ENCODE measurements at places on chromosomes 3 and 15.

GRCh38 chr3:171712171-171712938 is 97.9 kb downstream of the PLD1 start:
- DNase-seq: no peak

GRCh38 chr3:13474776-13475303 is 5.3 kb upstream of the HDAC11 start:
- DNase-seq: no peak

DNA sequence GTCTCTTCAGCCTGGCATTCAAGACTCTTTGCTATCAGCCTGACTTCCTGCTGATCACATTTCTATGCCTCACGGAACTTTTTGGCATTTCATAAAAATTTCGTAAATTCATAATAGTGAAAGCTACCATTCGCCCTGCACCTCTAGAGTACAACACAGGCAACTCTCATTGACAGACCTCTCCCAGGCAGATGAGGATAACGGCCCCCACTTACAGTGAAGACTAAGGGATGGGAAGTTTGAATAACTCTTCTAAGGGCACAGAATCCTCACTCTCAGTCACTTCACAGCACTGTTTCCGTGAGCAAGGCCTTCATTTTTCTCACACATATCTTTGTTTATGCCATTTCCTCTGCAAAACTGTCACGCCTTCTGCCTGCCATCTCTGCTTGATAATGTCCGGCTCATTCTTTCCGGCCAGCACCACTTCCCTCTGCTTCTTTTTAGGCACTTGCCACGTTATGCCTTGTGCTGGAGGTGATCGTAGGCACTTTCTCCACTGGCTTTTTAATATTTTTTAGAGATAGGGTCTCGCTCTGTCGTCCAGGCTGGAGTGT is 224.1 kb upstream of the HES1 start:
- no peak for DNase-seq

DNA sequence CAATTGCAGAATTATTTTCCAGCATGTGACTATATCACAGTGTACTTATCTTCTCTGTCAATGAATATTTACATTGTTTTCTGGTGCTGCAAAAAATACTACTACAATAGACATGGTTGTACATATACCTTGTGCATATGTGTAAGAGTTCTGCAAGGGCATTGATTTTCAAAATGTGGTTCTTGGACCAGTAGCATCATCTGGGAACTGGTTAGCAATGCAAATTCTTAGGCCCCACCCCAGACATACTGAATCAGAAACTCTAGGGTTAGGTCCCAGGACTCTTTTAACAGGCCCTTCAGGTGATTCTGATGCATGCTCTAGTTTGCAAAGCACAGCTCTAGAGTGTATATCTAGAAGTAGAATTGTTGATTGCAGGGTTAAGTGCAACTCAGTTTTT is 292.3 kb downstream of the ZNF621 start:
- no peak for DNase-seq

GRCh38 chr3:89216016-89216739 is 108.8 kb downstream of the EPHA3 start:
- no peak for DNase-seq

DNA sequence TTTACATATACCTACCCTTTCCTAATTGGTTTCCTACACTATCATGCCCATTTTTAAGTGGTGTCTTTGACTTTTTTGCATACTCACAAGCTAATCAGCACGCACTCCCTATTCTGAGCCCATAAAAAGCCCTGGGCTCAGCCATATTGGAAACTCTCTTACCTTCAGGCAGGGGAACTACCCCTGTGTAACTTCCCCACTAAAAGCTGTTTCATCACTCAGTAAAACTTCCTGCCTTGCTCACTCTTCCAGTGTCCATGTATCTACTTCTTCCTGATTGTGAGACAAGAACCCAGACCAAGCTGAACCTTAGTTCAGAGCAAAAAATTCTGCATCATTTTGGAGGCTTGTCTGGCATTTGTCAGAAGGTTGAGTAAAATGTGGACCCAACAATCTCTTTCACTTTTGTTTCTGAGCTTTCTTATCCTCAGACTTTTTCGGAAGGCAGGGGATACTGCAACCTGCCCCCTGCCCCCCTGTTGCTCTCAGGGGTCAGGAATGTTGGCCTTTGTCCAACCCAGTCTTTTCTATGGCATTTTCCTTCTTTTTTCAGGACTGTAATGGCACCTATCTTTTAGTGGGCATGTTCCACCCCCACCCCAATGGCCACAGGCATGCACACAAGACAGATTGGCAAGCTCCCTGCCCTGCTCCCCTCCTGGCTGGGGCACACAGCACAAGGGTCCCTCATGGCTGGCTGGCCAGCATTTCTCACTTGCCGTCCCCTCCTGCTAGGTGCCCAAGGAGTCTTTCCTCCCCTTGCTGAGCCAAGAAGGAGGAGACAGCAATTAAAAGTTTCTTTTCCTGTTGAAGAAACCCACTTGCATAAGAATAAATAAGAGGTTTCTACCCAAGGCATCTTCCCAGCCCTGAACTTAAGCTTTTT is 26.3 kb upstream of the TMEM45A start:
- DNase-seq: no peak

- no peak for DNase-seq
These were observed 18.9 kb upstream of the FBN1 start for GRCh38 chr15:48664436-48664835.

- DNase-seq: no peak
These were observed 29.6 kb downstream of the CPOX start for GRCh38 chr3:98563661-98564281.

DNA sequence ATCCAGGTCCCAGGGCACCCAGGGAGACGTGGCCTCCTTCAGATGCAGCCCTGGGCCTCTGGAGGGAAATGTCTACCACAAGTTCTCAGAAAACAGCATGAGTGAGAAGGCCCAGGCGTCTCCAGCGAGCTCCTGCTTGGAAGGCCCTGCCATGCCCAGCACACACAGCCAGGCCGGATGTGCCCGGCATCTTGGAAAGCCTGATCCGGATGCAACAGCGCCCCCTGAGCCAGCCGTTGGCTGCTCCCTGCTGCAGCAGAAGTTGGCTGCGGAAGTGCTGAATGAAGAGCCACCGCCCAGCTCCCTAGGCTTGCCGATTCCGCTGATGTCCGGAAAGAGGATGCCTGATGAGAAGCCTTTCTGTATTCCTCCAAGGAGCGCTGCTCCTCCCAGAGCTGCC is 856 bp downstream of the NPAP1 start:
- DNase-seq: no peak

- DNase-seq: no peak
These were observed 29.5 kb downstream of the CORO2B start for GRCh38 chr15:68608206-68608843.

GRCh38 chr3:188407158-188407880 is 253.4 kb downstream of the LPP start:
- DNase-seq: no peak

DNA sequence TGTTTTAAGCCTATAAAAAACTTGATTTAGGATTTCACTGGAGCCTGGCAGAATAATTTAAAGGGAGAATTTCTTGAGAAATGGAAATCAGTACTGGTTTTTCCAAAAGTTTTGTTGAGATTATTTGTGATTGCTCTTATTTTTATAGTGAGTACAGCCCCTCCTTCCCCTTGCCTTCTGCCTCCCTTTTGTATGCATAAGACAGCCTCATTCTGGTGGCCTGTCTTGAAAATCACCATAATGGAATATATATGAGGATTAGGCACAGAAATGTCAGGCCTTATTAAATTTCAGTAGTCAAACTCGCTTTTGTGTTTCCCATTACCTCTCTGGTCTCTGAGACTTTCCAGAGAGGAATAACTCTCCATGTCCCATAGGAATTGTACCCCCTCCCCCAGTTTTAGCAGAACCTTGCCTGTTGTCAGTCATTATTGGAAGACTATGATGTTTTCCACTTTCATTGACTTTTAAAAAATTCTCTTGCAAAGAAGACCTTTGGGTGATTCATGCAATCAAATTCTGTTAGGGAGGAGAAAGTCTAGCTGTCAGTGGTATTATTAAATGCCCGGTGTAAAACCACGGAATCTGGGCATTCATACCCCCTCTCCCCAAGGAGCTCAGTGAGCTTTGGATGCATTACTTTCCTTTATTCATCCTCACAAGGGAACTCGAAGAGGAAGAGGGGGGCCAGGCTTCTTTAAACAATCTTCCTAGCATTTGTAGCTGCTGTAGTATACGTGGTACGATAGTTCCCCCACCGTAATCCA is 171.6 kb upstream of the TSC22D2 start:
- no peak for DNase-seq

DNA sequence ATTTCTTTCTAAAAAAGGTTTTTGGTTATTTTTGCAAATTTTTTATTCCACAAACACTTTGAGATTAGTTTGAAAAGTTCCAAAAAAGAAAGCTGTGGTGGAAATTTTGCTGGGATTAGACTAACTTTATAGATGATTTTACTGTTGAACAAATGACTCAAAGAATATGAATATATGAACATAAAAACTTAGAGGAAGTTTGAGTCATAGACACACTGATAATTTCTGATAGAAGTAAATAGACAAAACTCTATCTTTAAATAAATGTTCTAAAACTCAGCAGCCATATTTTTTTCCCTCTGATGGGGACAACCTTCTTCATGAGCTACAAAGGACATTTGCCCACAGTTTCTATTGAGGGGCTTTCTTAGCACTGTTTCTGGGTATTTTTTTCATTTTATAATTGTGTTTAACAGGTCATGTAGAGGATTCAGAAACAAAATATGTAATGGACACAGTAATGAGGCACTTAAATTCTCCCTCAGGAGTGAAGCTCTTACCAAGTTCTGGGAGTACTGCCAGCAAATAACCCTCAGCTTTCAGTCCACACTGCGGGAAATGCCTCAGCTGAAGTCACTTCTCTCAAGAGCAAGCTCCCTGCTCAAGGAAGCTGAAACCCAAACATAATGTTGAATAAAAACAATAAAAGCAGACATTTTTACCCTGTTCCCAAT is 157.6 kb downstream of the NFKBIZ start:
- no peak for DNase-seq

DNA sequence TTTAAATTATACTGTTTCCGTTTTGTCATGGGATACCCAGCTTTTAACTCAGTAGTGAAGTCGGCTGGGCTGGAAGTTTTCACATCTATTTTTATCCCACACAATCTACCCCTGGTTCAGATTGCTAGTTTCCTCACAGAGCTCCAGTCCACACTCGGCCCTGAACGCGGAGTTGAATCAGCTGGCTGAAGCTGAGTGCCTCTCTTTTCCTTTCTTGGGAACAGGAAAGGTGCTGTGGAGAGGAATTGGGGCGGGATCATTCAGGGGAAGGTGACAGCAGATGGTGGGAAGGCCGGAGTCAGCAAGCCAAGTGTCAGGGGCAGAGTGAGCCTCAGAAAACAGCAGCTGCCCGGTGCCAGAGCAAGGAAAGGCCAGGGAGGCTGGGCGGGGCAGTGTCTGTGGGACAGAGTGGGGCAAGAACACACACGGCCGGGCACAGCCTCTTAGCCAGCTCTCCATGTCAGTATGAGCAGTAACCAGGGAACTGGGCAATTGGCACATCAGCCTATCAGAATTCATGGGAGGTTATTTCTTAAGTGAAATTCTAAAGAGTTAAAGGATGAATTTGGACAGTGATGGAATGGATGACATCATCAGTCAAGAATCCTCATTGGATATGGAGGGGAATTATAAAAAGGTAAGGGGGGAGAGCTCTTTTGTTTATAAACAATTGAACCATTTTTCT is 135.7 kb upstream of the IL12A start:
- no peak for DNase-seq

GRCh38 chr3:134640872-134641470 is 9.9 kb downstream of the KY start:
- no peak for DNase-seq

GRCh38 chr15:39497759-39498565 is 82.9 kb upstream of the THBS1 start:
- peak; percentile 13 for DNase-seq

- no peak for DNase-seq
These were observed 107.8 kb downstream of the MYRIP start for GRCh38 chr3:39917065-39917773.

GRCh38 chr15:41492597-41493204 is 973 bp upstream of the ITPKA start:
- no peak for DNase-seq

DNA sequence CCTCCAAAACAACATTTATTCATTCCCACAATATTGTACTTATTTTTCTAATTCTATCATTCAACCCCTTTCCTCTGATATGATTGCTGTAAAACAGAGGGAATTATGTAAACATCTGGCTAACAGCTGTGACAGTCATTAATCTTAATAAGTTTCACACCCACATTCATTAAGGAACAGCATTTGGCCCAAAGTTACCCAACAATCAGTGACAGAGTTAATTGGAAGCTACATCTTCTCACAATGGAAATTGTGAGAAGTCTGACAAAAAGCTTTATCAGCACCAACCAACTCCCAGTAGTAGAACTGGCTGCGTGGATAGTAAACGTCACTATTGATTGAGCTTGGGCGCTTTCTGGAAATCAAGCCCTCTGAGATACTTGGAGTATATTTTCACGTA is 165.8 kb upstream of the SLC24A5 start:
- no peak for DNase-seq

DNA sequence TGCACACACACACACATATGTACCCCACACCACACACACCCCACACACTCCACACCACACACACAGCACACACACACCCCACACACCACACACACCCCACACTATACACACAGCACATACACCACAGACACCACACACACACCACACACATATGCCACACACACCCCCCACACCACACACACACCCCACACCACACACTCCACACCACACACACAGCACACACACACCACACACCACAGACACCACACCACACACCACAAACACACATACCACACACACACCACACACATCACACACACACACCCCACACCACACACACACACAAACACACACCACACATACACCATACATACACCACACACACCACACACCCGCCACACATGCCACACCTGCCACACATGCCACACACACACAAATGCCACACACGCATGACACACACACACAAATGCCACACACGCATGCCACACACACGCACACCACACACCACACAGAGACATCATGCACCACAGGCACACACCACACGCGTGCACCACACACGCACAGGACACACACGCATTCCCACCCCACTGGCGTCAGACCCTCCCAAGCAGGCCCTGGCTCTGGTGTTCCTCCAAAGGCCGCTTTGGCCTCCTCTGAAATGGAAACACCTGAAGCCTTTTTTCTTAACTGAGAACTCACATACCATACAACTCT is 15.7 kb downstream of the CHST13 start:
- no peak for DNase-seq

DNA sequence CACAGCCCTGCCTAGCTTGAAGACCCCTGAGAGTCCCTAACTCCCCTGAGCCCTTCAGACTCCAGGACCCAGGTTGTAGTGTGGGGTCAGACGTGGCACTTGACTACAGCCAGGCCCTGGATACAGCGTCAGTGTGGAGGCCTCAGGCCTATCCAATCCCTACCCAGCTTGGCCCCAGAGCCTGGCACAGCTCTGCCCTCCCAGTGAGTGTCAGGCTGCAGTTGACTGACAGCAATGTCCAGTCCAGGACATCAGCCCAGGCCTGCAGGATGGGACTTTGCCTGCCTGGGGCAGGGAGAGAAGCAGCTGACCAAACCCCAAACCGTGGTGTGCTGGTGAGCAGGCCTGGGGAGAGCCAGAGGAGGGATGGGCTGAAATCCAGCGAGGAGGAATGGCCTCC is 27.3 kb downstream of the KLF13 start:
- DNase-seq: no peak
